Caco-2 (cell line): ENCODE measurements at places on chromosomes 4 and X.

- DNase-seq = no peak
These were observed 78.5 kb downstream of the APBB2 start for GRCh38 chr4:41135801-41136200.

DNA sequence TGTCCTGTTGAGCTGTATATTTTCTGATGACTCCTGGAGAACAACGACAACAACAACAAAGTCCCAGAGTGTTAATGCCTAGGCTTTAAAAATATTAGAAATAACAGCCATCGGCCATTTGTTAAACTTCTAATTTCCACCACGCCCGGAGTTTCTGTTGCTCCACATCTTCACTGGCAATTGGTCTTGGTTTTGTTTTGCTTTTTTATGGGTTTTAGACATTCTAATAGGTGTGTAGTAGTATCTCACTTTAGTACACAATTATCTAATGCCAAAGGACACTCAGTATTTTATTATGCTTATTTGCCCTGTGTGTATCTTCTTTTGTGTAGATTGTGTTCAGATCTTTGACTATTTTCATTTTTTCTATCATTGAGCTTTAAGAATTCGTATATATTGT is 5.0 kb downstream of the MAGEA12 start:
- DNase-seq = no peak

GRCh38 chr4:2932951-2933565 is 30.1 kb downstream of the NOP14 start:
- DNase-seq = peak; percentile 40

- DNase-seq = no peak
These were observed 139.8 kb downstream of the CDS1 start for GRCh38 chr4:84722720-84723119.

DNA sequence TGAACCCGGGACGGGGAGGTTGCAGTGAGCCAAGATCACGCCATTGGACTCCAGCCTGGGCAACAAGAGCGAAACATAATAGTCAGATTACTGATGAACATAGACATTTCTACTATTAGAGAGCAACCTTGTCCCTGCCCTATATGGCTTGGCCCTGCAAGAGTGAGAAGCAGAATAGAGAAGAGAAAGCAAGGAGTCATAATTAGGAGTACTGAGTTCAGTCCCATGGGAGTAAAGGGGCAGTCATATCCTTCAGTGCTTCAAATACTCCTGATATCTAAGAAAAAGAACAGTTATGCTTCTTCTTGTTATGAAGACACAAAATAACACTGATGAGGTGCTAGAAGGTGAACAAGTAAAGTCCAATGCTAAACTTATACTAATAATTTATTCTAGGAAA is 33.8 kb downstream of the CLDN2 start:
- DNase-seq = no peak

DNA sequence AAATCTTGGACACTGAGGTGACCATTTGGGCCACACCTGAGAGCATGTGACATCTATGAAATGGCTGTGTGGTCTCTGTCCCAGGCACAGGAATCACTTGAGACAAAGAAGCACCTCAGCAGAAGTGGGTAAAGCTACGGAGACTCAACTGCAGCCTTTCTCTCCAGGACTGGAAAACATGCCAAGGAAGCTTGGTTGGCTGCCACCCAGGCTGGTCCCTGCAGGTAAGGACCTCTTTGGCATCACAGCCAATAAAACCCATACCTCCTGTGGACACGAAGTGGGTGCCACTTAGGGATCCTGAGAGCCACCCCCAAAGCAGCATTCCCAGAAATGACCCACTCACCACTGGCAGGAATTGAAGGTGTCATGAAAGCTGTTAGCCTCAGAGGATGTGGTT is 74.6 kb downstream of the LEF1 start:
- DNase-seq = no peak

GRCh38 chr4:159235779-159236368 is 133.0 kb downstream of the RAPGEF2 start:
- DNase-seq = no peak

DNA sequence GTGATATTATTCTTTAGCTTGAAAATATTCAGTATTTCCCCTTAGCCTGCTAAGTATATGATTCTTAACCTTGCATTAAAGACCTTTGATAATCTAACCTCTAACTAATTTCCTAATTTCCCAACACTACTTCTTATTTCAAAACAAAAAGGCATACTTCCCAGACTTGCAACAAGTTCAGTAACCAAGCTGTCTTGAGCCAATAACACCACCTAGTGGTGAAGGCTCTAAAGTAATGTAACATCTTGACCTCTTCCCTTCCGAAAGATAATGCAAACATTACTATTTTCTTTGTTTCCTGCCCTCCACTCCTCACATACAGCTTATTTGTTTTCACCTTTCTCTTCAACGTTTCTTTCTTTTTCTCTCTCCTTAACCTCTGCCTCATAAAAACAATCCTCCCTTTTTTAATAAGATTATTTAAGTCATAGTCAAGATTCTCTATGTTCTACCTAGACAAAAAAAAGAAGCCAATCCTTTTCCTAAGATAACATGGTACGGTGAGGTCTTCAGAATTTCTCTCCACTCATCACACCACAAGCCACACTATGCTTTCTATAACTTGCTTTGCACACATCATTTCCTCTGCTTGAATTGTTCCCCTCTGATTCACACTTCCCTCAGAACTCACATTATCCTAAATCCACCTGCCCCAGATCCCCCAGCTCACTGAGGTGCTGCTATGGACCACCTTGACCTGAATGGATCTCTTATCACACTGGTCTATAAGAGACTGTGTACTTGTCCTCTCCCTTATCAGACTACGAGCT is 3.5 kb downstream of the FAT1 start:
- peak; percentile 72 for DNase-seq

- DNase-seq = no peak
These were observed 330.9 kb downstream of the CXXC4 start for GRCh38 chr4:104163820-104164219.

DNA sequence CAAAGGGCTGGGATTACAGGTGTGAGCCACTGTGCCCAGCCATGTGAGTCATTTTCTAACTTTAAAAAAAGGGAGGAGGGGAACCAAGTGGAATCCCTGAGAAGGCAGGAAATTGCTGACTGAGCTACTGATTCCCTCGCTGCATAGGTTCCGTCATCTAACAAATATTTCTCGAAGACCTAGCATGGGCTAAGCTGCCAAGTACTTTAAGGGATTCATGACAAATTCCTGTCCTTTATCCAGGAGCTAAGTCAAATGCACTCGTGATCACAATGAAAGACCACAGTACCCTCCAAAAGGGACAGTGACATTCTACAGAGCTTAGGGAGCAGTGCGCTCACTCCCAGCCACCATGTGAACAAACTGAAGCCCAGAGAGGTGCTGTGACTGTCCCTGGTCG is 33.2 kb upstream of the MAN2B2 start:
- DNase-seq = no peak

DNA sequence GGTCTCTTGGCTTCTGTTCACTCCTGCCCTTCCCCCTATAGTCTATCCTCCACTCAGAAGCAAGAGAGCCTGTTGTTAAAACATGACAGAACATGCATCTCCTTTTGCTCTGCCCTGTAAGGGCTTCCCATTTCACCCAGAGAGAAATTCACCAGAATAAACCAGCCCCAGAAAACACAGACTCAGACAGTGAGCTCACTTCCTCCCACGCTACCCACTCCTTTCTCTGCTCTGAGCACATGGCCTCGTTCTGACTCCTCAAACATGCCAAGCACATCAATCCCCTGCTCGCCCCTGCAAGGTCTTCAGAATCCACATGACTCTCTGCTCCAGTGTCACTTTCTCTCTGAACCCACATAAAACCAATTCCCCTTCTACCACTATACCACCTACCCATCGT is 50.4 kb downstream of the MID1 start:
- no peak for DNase-seq

GRCh38 chr4:6134612-6135220 is 65.6 kb downstream of the JAKMIP1 start:
- DNase-seq = no peak

- no peak for DNase-seq
These were observed 205.1 kb upstream of the EMCN start for GRCh38 chr4:100722866-100723459.

GRCh38 chrX:149060921-149061320 is 444.2 kb downstream of the IDS start:
- no peak for DNase-seq

DNA sequence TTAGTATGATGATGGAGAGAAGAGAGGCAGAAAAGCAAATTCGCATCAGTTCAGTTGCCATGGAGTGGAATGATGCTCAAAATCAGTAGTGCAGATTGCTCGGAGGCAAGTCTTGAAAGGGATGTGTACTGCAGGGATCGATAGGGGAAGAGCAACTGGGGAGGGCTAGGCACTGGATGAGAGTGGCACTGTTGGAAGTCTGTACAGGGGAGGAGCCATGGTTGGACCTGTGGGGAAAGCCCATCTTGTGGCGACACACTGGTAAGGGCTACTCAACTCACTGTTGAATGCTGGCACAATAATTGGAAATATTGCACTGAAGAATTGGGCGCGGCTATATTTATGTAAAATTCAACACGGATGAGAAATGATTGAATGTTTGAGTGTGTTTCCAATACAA is 1.2 kb downstream of the RAB9B start:
- no peak for DNase-seq

- DNase-seq = no peak
These were observed 51.1 kb downstream of the C4orf51 start for GRCh38 chr4:145731028-145731427.

- DNase-seq = no peak
These were observed 221.2 kb downstream of the SPRY1 start for GRCh38 chr4:123617791-123618190.

DNA sequence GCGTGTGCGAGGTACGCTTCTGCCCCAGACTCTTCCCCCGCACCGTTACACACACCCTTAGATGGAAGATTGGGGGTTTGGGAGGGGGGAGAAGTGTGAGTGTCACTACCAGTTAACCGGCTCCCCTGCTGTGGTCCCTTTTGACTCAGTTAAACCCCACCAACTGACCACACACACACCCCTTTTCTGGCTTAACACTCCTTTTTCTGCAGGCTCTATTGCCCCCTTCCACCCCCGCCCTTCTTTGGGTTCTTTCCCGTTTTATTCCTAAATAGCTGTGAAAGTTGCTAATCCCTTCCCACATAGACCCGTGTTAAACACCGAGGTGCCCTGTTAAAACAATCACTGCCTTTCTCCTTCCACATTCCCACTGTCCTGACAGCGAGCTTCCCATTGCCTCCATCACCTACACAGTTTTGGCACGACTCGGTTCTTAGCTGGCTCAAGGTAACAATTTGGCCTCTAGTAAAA is 3.7 kb upstream of the NR3C2 start:
- no peak for DNase-seq

GRCh38 chr4:74583089-74583700 is 138.3 kb downstream of the AREG start:
- no peak for DNase-seq

DNA sequence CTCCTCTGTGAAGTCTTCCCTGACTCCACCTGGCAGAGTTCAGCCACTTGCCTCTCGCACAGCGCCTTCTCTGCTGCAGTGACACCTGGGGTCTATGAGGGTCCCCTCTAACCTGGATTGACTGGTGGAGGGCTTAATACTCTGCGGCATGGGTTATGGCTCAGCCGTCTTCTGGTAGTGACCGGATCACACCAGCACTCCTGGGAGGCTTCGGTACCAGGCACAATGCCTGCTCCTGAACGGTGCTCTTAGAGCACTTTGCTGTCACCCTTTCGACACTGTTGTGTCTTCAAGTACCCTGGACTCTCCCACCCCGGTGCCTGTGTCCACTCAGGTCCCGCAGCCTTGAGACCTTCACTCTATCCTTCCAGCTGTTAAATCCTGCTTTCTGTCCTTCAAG is 50.0 kb downstream of the C4orf50 start:
- no peak for DNase-seq

GRCh38 chrX:18561020-18561419 is 110.9 kb downstream of the RS1 start:
- no peak for DNase-seq

DNA sequence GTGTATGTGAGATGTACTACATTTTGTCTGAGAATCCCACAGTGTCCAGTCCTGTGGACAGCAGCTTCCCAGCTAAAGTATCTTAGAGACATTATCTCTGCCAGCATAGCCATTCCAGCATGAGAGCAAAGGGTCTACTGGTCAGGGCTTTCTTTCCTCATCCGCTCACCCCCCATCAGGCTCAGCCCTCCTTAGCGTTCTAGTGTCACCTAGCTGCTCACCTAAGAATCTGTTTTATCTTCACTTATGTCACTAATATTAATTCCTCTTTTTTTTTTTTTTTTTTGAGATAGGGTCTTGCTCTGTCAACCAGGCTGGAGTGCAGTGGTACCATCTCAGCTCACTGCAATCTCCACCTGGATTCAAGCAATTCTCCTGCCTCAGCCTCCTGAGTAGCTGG is 15.6 kb downstream of the RUFY3 start:
- no peak for DNase-seq

DNA sequence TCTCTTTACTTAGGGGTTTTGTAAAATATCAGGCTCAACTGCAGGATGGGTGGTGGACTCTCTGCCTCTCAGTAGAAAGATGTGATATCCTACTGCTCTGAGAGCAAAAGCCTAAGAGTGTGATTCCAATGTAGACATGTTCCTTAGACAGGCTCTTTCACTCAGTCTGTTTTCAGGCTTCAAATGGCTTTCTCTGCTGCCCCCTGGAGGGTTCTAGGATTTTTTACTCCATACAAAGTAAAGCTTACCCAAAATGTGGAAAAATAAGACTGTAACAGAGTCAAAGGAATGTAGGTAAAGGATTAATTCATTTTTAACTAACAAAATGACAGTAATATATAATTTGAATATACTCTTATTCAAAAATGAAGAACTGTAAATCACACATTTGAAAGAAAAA is 32.1 kb downstream of the ZGRF1 start:
- DNase-seq = no peak

DNA sequence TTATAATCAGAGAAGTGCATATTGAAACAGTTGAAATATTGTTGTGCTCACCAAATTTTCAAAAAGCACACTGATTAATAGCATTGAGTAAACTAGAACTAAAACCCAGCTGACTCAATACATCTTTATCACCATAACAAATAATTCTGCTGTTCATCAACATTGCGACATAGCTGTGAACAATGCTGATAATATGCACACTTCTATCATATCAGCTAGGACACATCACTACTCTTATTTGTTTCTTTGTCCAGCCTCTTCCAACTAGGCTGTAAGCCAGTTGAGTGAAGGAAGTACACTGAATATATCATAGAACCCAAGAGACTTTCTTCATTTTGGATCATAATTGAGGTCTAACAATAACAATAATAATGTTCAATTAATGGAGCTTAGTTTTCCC is 349.7 kb downstream of the IQCM start:
- DNase-seq = no peak
